ENCODE measurements at places on chromosomes 7 and 10.

DNA sequence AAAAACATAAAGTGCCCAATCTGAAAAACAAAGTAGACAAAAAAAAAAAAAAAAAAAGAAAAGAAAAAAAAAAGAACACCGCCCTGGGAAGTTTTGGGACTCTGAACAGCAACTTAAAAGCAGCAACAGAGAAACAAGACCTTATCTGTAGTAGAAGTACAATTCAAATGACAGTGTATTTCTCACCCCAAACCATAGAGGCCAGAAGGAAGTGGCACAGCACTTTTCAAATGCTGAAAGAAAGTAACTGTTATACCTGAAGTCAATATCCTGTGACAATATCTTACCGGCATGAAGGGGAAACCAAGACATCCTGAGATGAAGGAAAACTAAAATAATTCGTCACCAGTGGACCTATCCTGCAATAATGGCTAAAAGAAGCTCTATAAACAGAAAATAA lies 112.1 kb downstream of the DNAJC1 start:
- no peak for DNase-seq

- no peak for DNase-seq
These were observed 222.9 kb downstream of the TCERG1L start for GRCh38 chr10:131088619-131089018.

DNA sequence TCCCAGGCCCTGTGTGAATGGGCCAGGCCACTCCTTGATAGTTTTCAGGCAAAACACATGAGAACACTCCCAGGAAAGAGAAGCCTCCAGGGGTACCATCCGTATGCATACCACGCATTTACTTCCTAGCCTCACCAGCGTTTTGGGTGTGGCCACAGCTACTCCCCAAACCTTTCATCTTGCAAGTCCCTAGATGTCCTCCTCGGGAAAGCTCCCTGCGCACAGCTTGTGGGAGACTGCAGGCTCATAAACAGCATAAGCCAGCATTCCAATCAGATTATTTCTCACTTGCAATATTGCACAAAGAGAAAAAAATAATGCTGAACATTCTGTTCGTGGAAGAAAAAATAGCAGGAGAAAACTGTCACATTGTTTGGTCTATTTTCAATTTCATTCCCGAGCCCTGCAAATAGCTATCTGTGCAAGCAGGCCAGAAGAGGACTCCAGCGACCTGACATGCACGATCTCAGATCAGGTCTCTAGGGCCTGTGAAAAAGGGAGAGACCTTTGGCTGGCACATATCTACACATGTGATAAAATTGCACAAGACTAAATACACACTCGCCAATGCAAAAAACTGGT lies 175.6 kb downstream of the PLXNA4 start:
- DNase-seq, result no peak

GRCh38 chr10:125333769-125334168 lies 173.4 kb upstream of the CTBP2 start:
- no peak for DNase-seq

GRCh38 chr7:94384315-94384714 lies 10.4 kb upstream of the COL1A2 start:
- DNase-seq, result no peak

DNA sequence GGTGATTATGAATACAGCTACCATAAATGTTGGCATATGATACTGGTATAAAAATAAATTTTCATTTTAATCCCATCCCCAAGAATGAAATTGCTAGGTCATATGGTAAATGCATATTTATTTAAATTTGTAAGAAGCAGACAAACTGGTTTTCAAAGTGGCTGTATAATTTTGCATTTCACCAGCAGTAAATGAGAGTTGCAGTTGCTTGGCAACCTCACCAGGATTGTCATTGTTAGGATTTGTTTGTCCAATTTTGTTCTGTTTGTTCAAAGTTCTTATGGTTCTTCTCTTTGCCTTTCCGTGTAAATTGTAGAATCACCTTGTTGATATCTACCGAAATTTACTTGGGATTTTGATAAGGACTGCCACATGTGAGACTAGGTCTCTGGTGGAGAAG lies 237.4 kb downstream of the OTUD1 start:
- DNase-seq, result no peak

DNA sequence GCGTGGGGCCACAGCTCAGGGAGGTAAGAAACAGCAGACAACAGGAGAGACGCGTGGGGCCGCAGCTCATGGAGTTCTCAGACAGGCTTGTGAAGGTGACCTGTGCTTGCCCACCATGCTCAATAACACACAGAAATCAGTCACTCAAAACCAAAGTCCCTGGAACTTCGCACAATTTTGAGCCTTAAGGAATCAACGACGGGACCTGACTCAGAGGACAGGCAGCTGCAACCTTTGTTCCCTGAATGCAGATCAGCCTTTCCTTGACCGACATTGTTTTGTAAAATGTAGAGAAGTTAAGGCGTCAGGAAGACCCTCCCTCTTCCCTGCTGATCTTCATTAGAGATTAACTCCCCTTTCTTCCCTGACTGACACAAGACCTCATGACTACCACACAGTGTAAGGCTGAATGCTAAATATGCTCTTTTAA lies 8.5 kb upstream of the KNDC1 start:
- no peak for DNase-seq

- DNase-seq, result no peak
These were observed 587.8 kb upstream of the POM121L12 start for GRCh38 chr7:52447581-52448180.

DNA sequence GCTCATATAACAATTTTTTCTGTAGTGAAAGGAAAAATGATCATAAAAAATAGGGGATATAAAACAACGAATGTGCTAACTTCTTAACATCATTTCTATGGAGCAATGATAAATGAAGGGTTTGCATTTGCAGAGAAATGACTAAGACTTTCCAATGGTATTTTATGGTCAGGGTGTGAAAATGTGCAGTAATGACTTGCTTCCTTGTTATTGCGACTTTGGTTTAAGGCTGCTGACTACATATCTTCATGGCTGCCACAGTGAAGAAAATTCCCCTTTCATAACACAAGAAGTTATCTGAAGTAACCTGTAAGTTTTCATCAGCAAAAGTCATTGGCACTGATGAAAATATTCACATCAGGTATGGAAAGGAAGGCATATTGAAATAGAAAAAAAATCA lies 166.1 kb upstream of the NRG3 start:
- no peak for DNase-seq

GRCh38 chr7:12581897-12582296 lies 11.4 kb downstream of the SCIN start:
- no peak for DNase-seq

- DNase-seq, result no peak
These were observed 208.6 kb upstream of the YAE1 start for GRCh38 chr7:39357648-39358047.

- no peak for DNase-seq
These were observed 117.4 kb upstream of the GNAI1 start for GRCh38 chr7:80017101-80017698.

All from RKO (cell line).